DMS79 (cell line): ENCODE measurements at places on chromosomes 1 and 21.
A peak's percentile ranks its signal among the peaks of the same experiment; 100 is the strongest.

- DNase-seq = no peak
Measured at GRCh38 chr21:15121655-15122120, 56.9 kb upstream of the NRIP1 start.

DNA sequence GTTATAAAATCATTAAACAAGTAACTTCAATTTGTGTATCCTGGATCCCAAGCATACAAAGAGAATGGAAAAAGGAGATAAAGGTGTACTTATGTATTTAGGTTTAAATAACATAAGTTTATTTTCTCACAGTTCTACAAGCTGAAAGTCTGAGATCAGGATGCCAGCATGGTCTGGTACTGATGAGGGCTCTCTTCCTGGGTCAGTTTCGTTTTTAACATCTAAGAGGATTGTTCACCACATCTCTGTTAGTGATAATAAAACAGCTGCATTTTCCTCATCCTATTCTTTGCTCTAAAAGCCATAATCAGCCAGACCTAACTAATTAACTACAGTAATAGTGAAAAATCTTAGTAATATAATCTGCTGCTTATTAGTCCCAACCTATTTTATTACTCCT, 5.2 kb downstream of the EGLN1 start:
- no peak for DNase-seq

DNA sequence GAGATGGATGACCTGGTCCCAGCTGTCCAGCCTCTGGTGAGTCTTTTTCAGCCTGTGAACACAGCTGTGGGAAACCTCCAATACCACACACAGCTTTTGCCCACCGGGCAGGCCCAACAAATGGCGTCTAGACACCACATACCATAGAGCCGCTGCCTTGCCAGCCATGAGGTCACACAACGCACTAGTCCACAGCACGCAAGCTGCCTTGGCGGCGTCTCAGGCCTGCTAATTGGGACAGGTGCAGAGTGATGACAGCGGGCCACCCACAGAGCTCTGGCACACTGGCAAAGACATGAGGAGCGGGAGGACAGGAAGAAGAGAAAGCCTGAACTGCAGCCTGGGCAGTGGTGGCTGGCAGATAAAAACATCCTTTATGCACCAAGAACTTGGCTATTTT, 125.5 kb downstream of the ADAMTS1 start:
- DNase-seq = no peak

GRCh38 chr1:54885807-54886723, 930 bp downstream of the DHCR24 start:
- DNase-seq = peak; percentile 32

- no peak for DNase-seq
Measured at GRCh38 chr1:224331326-224331725, 1.4 kb upstream of the NVL start.

- DNase-seq = no peak
Measured at GRCh38 chr21:16159213-16159970, 429.6 kb downstream of the USP25 start.
